Activated T-cell treated with anti-CD3 and anti-CD28 coated beads, Interleukin-2, amount 50 U/mL, for 72 hours (primary cell): ENCODE measurements at places on chromosomes 6 and 20.

DNA sequence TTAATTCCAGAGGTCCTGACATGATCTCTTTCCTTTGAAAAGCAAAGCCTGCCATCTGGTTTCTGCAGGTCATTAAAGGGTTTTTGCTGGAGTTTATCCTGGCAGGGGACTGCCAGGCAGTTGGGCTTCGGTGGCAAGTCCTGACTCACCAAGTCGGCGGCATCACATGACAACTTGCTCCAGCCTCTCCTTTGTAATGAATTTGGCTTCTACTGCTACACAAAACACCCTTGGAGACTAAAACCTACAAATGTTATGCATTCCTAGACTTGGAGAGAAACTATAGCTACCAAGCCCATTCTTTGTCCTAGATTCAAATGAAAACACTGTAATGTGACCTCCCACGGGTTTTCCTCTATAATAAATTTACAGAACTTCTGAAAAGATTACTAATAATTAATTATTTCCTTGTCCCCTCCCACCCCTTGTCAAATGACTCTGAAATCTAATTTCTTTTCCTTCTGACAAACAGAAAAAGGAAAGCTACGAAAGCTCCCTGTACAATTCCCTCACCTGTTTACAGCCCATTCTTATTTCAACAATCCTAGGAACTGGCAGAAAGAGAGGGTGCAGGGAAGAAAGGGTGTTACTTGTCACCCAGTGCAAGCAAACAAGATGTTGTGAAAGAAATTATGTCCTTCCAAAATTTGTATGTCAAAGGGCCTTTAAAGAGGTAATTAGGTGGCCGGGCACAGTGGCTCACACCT lies 62.9 kb downstream of the QRSL1 start:
- DNase-seq: no peak

- DNase-seq: no peak
Observed at GRCh38 chr6:168359794-168360193, 40.2 kb upstream of the DACT2 start.

DNA sequence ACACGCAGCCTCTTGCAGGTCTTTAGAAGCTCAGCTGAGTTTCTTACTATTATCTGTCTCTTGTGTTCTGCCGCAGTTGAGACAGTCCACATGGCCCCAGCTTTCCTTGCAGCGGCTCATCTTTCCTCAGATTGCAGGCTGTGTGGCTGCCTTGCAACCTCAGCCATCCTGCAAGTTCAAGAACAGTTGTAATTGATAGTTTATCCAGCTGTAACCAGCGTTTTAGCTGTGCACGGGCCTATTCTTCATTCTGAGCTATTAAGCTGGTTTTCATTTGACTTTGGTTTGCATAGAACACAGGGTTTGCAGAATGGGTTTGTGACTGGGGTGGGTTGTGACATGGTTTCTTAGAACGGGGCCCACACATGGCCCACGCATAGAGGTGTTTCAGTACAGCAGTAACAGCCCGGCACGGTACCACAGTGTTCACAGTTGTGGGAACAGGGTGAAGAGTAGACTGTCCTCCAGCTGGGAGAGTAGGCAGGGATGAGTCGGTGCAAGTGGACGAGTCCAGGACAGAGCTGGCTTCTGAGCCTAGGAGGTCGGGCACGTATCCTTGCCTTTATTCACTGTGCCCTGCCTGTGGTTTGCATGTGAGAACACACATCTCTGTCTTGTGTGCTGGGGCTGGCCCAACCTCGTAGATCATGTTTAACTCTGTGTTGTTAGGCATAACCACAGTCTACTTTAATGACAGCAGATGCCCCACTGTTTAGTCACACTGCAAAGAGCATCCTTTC lies 89.2 kb downstream of the RPP40 start:
- DNase-seq: peak; percentile 29

DNA sequence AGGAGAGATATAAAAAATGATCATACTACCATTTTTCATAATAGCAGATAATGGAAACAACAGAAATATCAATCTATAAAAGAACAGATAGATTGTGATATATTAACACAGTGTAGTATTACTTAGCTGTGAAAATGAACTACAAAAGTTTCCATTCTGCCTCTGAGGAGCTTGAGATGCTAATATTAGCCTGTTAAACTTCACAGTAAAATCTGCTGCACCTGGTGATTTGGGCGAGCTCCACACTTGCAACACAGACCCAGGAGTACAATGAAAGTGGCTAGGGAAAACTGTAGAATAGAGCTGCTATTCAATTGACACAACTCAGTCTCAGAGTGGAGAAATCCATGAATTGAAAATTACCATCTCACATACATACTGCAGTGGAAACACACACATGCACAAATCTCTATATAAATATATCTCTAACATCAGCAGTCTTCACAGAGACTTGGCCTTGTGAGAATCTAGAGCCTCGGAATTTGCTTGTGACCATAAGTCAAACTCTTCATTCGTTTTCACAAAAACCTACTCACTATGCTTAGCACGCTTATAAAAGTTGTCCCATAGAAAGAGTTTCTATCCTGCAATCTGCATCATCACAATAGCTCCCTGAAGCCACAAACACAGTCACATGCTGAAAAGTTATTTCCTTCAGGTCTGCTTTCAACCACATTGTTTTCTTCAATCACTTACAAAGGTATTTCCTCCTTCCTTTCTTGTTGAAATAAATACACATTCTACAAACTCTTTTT lies 133.0 kb downstream of the PAK5 start:
- no peak for DNase-seq

DNA sequence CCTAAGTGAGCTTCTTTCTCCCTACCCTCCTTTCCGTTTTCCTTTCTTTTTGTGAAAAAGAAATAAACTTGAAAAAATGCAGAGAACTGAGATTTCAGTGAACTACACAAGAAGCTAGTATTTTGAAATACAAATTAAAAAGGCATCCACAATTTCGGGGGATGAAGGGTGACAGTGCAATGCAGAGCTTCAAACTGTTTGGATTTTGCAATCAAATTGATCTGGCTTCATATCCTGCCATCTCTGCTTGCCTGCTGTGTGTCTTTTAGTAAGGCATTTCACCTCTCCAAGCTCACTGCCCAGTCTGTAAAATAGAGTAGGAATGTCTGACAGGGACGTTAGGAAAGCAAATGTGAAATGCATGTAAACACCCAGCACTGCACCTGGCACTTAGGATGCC lies 258.0 kb downstream of the HACE1 start:
- DNase-seq: no peak

GRCh38 chr20:48952656-48953055 lies 31.1 kb downstream of the ARFGEF2 start:
- no peak for DNase-seq

GRCh38 chr6:160273196-160273595 lies 14.6 kb upstream of the SLC22A2 start:
- no peak for DNase-seq

DNA sequence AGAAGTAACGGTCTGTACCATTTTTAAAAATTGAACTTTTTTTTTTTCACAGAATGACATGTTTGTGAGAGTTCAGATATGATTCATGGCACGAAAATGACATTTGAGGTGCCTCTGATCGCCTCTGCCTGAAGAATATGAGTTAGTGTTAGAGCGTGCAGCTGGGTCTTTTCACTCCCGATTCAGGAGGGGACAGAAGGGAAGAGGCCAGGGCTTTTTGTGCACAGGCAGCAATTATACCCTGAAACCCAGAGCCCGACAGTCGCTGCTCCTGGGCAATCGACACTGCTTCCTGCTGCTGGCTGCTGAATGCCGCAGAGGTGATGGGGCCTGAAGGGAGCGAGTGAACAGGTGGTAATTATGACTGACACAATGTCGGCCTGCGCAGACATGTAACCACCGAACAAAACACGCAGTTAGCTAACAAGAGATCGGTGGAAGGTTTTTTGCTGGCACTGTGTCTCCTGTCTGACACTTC lies 652.0 kb upstream of the NOX3 start:
- peak; percentile 1 for DNase-seq

GRCh38 chr6:1424306-1424927 lies 35.0 kb downstream of the FOXF2 start:
- peak; percentile 19 for DNase-seq
